ENCODE measurements at places on chromosomes 2 and 18. TPM values are rescaled to one million over a fixed set of nuclear protein-coding genes. Genes with fewer than 3 reads are reported as not detected.

GRCh38 chr2:239769554-239770245, 255.4 kb downstream of the NDUFA10 start:
- no peak overlapping the region for H3K4me3 ChIP-seq
- no peak overlapping the region for H3K27ac ChIP-seq
- no peaks in the 10 kb centered on the region for H3K27me3 ChIP-seq
- peaks cover 2% of the 10 kb centered on the region for H3K4me1 ChIP-seq

DNA sequence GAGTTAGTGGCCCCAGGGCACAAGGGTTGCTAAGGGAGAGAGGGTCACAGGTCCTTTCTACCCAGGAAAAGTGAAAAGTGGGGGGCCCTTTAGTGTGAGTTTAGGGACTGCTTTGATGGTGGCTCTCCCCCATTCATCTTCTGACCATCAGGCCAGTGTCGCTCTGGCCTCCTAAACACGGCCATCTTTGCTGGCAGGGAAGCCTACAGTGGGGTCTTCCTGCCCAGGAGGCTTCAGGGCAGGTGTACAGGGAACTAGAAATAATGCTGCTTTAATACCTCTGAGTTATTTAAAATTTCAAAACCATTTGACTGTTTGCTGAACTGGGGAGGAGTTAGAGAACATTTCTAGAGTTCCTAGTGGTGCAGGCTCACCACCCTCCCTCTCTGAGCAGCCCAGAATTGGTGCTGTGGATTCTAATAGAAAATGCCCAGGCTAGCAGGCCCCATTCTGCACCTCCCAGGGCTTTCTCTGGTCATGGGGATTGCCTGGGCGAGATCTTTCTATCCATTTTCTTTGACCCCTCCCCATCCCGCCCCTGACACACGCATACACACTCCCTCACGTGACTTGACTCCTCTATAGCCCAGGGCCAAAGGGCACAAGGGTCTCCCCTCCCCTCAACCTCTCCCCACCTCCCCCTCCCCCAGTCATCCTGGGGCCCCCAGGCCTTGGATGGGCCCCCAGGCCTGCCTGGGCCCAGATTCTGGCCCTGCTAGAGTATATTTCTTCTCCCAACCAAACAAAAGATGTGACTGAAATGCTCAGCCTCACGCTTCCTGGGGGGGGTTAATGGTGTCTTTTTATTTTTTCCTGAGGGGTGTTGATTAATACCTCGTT, 3.1 kb downstream of the PKDCC start:
- DNase-seq, result no peak
- peak overlapping the region; percentile 81 for H3K27ac ChIP-seq
- H3K36me3 ChIP-seq, result no peaks in the 10 kb centered on the region
- H3K27me3 ChIP-seq, result no peaks in the 10 kb centered on the region
- H3K4me1 ChIP-seq, result peaks cover 31% of the 10 kb centered on the region
- peak overlapping the region; percentile 93 for H3K4me3 ChIP-seq

DNA sequence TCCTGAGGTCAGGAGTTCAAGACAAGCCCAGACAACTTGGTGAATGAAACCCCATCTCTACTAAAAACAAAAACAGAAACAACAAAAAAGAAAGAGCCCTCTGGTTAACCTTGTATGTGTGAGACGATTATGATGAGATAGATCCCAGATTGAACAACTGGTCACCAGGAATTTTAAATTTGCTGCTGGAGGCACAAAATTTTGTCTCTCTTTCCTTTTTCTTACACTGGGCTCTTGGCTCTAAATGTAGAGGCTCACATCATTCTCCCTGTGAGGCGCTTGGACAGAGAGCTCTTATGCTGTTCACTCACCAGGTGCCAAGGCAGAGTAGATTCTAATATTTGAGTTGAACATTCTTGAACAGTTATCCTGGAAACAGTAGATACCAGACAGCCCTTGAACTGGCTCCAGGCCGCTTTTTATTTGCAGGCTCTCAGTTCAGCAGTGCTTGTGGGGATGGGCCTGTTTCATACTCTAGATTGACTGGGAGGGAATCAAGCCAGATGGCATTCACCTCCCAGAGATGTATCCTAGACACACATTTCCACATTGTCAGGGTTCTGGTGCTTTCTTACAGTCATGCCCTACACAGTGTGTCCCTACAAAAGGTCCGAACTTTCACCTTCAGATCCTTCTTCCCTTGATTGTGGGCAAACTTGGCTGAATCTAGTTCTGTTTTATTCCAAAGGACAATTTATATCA, 1159.6 kb downstream of the RPIA start:
- H3K36me3 ChIP-seq, result no peaks in the 10 kb centered on the region
- no peaks in the 10 kb centered on the region for H3K27me3 ChIP-seq
- H3K4me1 ChIP-seq, result no peaks in the 10 kb centered on the region
- H3K27ac ChIP-seq, result no peak overlapping the region
- DNase-seq, result no peak

The BMP10 gene
- not detected for total RNA-seq

The GPR155 gene
- total RNA-seq, result 7.6 TPM

The DQX1 gene
- total RNA-seq, result not detected

The C2orf81 gene
- 11.6 TPM for total RNA-seq

DNA sequence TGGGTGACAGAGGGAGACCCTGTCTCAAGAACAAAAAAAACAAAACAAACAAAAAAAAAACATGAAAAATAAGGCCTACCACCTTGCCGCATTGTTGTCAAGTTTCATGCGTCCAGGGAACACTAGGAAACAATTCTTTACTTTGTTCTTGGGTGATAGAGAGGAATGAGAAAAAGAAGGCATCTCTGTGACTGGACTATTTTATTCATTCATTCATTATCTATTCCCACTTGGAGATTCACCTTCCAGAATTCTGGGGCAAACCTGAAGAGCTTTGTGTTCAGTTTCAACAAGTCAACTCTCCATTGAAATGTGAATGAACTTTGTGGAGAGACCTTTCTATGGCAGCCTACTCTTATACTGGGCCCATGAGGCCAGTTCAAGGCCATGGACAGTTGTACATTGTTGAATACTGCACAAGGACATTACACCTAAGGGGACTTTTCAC, 88.5 kb upstream of the NDUFV2 start:
- no peaks in the 10 kb centered on the region for H3K36me3 ChIP-seq
- peaks cover 8% of the 10 kb centered on the region for H3K4me1 ChIP-seq
- H3K27ac ChIP-seq, result no peak overlapping the region
- DNase-seq, result no peak
- no peak overlapping the region for H3K4me3 ChIP-seq
- no peaks in the 10 kb centered on the region for H3K27me3 ChIP-seq

The CCDC141 gene
- 3.0 TPM for total RNA-seq
